Urothelium cell line (cell line): ENCODE measurements at places on chromosomes 3 and 15.

DNA sequence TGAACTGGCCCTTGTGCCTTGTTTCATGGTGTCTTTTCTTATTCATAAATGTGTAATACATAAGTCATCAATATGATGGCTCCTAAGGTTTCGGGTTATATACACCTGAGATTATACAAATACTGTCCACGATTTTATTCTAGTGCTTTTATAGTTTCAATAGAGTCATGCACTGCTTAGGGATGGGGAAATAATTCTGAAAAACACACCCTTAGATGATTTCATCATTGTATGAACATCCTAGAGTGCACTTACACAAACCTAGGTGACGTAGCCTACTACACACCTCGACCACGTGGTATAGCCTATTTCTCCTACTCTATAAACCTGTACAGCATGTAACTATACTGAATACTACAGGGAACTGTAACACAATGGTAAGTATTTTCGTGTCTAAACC, 988.8 kb upstream of the NR2F2 start:
- DNase-seq, result no peak

DNA sequence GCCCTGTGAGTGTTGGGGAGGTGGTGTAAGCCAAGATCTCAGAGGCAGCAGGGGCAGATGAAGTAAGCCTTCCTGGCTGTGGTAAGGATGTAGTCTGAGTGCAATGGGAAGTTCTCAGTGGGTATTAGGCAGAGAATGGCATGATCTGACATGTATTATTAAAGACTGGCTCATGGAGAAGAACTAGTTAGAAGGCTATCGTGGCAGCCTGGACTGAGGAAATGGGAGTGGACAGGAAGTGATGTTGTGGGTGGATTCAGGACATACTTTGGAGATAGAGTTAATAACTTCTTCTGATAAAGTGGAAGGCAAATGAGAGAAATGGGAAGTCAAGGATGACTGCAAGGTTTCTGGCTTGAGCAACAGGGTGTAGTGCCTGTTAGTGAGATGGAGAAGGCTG, 250.9 kb upstream of the CFAP20DC start:
- no peak for DNase-seq

GRCh38 chr15:55897560-55898336, 95.7 kb downstream of the NEDD4 start:
- peak; percentile 64 for DNase-seq

DNA sequence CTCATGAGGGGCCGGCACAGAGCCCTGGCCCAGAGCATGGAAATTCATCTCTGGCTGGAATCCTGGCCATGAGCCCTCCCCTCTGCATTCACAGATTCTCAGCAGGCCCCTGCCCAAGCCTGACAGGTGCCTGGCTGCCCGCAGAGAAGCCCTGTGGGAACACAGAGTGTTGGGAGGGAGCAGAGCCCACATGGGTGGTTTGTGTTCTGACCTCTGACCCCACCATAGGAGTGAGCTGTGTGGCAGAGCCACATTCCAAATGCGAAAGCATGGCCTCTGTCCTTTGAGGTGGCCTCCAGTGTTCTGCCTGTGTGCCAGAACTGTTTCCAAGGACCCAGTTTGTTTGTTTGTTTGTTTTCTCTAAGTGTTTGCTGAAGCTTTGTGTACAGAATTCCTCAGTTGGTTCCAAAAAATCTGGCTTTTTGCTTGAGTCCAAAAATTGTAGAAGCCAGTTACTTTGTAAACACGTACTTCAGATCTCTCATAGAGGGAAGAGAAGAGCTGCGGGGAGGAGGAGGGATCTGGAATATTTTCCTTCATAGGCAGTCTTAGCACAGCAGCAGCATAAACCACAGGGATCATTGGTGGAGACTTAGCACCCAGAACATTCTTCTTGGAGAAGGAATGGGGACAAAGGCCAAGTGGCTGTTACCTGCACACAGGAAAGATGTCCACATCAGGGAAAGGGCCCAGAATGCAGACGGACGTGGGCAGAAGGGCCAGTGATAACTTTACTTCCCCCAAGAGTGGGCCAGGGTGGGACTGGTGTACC, 36.0 kb downstream of the GRAMD2A start:
- no peak for DNase-seq

- no peak for DNase-seq
Observed at GRCh38 chr3:108064293-108064887, 26.4 kb downstream of the CD47 start.

- peak; percentile 67 for DNase-seq
Observed at GRCh38 chr3:126100634-126101301, 16.8 kb upstream of the SLC41A3 start.

- no peak for DNase-seq
Observed at GRCh38 chr3:147373301-147373700, 33.0 kb downstream of the ZIC4 start.

DNA sequence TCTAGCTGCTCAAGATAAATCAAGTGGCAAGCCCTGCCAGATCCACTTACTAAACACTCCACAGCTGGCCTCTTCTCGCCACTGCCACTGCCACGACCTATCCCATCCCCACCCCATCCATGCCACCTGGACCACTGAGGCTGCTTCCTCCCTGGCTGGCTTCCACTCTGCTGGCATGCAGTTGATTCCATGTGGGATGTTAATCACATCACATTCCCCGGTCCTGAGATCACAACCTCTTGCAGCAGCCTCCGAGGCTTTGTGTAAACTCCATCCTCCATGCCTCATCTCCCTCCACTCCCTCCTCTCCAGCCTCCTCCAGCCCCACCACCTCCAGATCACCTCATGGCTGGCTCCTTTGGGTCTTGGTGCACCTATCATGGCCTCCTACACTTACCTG, 7.7 kb downstream of the NCKIPSD start:
- no peak for DNase-seq

GRCh38 chr3:8518138-8518537, 16.5 kb downstream of the LMCD1 start:
- DNase-seq, result no peak

DNA sequence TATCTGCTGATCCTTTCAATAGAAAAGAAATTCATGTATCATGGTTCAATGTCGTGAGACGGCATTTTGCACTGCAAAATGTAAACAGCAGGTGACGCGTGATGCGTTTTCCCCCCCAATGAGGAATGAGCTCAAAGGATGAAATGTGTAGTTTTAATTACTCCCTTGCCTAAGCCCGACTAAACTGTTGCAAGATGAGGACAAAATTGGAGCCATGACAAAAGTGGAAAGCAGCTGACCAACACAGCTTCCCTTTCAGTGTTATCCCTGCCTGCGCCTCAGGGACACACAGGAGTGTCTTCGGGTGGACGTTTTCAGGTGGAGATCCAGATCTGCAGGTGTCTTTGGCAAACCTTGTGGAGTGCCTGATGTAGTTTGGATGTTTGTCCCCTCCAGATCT, 92.0 kb downstream of the GABRG3 start:
- no peak for DNase-seq

DNA sequence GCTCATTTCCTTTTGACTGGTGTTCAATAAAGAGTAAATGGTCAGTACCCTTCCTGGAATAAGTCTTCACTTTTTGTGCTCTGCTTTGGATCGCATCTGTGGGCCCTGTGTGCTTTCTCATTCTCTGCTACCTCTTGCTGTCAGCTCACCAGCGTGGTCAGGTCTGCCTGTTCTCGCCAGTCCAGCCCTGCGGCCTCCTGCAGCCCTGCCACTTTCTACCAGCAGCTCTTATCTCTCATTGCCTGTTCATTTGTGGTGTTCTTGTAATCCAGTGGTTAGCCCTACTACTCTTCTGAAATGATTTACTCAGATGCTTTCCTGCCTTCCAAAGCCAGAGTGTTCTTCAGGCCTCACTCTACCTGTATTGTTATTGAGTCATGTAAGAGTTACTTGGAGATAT, 54.8 kb downstream of the CHCHD6 start:
- DNase-seq, result no peak

GRCh38 chr3:50210510-50211367, 5.7 kb downstream of the SLC38A3 start:
- no peak for DNase-seq

- no peak for DNase-seq
Observed at GRCh38 chr3:179236669-179237301, 14.1 kb downstream of the KCNMB3 start.

DNA sequence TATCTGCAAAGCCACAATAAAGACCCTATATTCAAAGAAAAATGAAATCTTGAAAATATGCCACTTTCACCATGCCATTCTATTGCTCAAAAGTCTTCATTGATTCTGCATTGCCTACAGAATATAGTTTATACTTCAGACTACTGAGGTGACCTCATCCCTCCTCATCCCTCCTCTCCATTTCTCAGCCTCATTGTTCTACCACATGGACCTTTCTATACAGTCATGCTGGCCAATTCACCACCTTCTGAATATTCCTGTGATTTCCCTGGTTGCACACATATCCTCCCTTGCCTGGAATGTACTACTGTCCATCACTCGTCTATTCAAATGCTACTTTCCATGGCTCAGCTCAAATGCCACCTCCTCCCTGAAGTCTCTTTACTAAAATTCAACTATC, 3.5 kb upstream of the COL8A1 start:
- DNase-seq, result no peak

DNA sequence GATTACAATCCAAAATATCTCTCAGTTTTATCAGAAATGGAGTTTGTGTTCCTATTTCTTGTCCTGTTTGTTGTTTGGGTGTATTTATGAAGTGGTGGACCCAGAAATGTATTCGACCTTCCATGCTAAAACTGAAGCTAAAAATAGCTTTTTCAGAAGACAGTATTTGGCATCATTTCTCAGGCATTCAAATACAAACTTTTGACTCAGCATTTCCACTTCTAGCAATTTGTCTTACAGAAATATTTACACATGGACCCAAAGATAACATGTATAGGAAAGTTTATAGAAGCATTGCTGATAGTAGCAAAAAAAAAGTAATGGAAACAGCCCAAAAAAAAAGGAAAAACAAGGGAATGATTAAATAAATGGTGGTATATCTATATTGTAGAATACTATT, 156.3 kb downstream of the HCN4 start:
- DNase-seq, result no peak

DNA sequence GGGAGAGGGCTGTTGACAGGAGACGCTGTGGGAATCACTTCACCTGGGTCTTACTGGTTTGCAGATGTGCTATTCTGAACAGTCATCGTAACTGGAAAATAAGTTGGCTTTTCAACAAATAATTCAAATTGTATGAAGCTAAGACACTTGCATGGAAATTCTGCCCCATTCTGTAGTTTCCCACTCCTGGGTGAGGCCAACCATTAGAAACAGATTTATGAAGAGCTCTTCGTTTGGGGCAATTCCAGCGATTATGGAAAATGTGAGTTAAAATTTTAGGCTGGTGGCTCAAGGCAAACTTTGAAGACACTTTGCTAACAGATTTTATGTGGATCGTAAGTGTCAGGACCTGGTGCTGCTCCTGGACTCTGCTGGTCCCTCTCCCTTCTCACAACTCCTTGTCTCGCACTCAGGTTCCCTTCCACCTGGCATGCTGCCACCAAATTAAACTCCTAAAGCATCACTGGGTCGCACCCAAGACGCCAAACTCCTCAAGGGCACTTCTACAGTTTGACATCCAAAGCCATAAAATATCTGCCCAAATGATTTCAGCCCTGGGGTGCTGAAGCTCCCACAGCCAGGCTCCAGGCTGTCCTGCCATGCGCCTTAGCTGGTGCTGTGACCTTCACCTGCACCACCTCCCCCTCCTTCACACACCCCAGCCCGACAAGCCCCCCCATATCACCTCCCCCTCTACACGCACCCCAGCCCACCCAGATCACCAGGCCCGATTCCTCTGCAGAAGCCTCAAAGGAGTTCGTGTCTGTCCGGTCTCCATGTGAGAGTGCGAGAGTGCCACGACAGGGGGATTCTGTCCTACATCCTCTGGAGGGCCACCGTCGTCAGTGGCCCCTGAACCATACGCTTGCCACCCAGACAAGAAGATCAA, 138.4 kb downstream of the NSMCE3 start:
- no peak for DNase-seq

GRCh38 chr3:166223120-166223519, 385.9 kb upstream of the BCHE start:
- DNase-seq, result no peak

DNA sequence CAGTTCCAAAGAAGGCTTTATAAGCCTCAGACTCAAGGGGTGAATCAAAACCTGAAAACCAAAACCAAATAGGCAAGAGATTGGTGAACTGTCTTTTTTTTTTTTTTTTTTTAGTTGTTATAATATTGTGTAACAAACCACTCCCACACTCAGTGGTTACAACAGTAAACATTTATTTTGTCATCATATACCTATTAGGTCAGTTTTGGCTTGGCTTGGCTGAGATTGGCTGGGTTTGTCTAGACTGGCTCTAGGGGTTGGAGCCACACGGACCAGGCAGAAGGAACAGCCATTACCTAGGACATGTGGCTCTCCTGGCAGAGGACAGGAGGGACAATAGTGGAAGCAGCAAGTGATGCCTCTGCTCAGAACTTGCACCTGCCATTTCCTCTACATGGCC, 26.4 kb upstream of the RYR3 start:
- no peak for DNase-seq

DNA sequence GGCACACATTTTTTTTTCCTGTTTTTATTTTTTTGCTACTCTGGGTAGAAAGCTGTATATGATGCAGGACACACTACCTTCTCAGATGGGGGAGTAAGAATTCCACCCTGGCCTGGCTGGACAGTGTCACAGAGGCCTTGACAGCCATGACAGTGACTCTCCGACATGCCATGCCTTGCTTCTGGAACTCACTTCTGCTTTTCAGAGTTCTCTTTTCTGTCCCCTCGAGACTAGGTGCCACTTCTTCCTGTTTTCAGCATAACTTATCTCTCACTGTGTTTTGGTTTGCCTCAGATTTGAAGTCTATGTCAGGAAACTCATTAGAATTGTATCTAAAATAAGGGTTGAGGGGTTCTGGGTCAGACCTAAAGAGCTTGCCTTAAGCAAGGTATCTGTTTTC, 69.1 kb upstream of the SEC13 start:
- no peak for DNase-seq

GRCh38 chr3:38662544-38662943, 13.1 kb upstream of the SCN5A start:
- peak; percentile 67 for DNase-seq

DNA sequence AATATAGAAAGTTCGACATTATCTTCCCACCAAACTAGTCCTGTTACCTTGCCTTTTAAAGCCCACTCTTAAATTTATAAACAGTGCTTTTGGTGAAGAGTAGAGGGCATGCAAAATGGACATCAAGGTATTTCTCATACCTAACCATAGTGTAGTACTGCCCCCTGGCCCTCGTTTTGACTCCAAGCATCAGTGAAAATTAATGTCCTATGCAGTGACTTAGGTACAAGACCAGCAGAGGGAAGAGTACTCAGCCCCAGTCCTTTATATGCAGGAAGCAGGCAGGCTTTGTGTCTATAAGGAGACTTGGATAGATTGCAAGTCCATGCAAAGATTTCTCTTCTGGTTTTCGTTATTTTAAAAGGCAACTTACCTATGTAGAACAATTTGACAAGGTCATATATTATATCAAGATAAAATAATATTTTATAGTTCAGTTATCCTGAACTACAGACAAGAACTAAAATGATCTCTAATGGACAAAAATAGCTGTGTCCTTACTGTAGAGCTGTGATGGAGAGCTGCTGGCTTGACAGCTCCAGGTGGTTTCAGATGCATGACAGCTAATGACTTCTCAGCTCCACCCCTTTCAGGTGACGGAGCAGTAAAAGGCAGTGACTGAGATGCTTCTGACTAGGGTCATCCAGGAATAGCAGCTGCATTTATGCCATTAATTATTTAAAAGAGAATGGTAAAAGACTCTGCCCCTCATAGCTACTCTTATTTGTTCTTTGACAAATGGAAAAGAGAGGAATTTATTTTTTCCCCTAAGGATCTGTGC, 646.1 kb downstream of the SQOR start:
- no peak for DNase-seq
